ENCODE measurements at places on chromosomes 13 and 19.
A peak's percentile ranks its signal among the peaks of the same experiment; 100 is the strongest.

DNA sequence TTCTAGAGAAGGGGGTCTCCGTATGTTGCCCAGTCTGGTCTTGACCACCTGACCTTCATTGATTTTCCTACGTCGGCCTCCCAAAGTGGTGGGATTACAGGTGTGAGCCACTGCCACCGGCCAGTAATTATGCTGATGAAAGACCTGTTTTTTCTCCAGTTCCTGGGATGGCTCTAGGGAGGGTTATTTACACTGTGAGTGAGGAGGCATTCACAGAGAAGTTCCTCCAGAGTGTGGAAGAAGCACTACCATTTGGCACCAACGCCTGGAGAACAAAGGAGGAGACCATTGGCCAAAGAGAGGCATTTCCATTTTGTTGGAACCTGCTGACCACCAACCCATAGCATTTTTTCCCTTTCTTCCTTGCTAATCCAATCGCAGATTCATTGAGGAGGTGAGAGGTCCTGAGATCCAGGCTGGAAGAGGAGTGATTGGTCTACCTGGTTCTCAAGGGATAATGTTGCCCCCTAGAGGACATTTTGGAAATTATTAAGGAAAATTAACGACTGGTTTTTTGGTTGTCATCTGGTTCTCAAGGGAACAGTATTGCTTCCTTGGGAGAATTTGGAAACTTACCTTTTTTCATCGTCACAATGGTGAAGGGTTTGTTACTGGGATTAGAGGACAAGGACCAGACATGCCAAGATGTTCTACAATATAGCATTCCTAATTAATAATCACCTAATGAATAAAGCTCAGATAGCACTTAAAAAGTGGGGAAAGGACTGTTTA is 5.5 kb upstream of the SAE1 start:
- DNase-seq, result peak; percentile 86

DNA sequence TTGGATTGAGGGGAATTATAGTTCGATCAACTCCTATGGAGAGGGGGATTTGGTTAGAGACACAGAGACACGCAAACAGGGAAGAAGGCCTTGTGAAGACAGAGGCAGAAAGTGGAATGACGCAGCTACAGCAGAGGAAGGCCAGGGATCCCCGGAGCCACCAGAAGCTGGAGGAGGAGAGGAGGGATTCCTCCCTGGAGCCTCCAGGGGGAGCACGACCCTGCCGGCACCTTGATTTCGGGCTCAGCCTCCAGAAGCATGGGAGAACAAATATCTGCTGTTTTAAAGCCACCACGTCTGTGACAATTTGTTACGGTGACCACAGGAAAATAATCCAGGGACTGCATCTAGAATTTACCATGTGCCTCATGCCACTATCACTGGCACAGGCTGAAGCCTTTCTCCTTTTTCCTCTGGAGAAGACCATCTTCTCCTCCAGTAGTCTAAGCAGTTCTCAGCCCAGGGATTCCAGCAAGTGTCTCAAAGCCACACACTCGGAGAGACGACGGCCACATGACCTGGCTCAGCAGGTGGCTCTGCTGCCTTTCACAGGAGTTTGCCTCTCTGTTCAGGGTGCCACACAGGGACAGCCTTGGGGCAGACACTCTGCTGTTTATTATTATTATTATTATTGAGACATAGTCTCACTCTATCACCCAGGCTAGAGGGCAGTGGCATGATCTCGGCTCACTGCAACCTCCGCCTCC is 39.9 kb upstream of the CCNE1 start:
- peak; percentile 65 for DNase-seq

DNA sequence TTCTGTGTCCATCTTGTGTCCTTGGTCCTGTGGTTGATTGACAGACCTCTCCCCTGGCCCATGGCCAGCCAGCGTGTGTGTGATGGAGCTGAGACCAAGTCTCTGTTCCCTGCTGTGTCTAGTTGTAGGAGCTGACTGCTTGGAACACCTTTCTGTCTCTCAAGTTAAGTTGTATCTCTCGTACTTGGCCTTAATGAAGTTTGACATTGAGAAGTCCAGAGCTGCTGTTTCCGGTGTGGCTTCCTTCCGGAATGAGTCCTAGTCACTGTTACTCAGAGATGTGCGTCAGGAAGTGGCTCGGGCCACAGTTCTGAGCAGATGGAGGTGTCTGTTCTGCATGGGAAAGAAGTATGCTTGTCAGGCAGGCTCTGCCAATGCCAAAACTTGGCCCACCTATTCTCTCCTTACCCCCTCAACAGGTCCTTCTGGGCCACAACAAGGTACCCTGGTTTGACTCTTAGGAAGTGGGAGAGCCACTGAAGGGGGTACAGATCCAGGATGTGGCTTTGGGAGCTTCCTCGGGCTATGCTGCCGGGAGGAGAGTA is 54.3 kb downstream of the GATAD2A start:
- peak; percentile 56 for DNase-seq

DNA sequence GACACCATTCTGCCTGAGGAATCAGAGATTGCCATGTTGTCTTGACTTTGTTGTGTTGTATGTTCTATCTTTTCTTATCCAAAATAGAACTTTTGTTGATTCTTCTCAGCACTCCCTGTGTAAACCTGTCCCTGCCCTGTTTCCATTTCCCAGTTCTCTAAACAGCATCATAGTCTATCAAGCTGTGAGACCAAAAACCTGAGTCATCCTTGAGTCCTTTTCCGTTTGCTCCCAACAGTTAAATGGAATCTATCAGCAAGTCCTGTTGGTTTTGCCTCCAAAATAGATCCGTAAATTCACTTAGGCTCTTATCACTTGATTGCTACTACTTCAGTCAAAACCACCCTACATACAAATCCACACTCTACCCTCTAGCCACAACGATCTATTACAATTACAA is 667.1 kb downstream of the PCDH9 start:
- peak; percentile 20 for DNase-seq

GRCh38 chr13:28357911-28358433 is 137.0 kb downstream of the FLT1 start:
- no peak for DNase-seq

GRCh38 chr13:111326621-111326965 is 6.2 kb downstream of the TEX29 start:
- DNase-seq, result no peak

DNA sequence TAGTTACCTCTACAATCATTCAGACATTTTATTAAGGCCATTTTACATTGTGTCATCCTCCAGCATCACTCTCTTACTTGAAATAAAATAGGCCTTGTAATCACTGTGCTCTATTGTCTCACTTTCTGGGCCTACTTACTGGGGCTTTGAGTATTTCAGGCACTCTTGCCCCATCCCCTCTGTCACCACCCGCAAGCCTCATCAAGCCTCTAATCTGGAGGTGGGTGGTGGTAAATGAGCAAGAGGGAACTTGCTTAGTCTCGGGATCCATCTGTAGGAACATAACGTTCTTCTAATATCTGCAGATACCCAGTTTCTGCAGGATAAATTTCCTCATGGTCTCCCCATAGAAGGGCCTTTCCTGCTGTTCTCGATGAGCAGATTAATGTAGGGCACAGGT is 19.4 kb upstream of the GPR18 start:
- no peak for DNase-seq
